AG10803 (cell line): ENCODE measurements at places on chromosomes 13 and 19.
A peak's percentile ranks its signal among the peaks of the same experiment; 100 is the strongest.

DNA sequence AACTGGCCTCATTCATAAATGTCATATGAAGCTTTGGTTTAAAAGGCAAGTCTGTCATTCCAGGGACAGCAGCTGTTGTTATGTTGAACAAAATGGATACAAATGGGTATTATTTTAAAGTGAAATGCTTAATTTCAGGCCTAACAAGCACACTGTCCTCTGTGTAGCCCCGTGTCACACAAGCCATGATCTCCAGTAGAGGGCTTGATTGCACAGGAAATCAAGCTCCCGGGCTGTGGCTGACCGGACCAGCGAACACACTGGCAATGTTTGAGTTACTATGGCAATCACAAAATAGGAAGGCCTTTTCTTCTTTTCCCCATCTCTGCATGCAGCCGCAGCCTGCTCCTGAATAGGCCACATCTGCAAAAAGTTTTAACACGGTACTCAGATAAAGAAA lies 64.0 kb upstream of the GSX1 start:
- DNase-seq: no peak

DNA sequence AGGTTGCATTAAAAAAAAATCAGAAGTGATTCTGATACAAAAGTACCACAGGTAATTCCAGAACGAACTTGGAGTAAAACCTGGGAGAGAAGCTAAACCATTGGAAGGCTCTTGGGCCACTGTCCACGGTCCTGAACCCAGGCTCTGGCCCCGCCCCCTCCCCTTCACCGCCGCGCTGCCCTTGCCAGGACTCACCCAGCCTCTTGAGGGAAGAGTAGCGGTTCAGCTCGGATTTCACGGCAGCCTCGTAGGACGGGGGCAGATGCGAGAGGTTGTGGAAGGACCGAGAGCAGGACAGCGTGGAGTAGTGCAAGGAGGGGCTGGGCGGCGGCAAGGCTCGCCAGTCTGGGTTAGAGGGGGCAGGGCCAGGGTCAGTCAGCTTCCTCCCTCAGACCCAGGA lies 5.7 kb downstream of the SHISA7 start:
- DNase-seq: peak; percentile 39

GRCh38 chr19:43464134-43464775 lies 1.2 kb downstream of the LYPD3 start:
- DNase-seq: no peak

GRCh38 chr13:48892053-48892687 lies 83.5 kb upstream of the FNDC3A start:
- DNase-seq: peak; percentile 73

DNA sequence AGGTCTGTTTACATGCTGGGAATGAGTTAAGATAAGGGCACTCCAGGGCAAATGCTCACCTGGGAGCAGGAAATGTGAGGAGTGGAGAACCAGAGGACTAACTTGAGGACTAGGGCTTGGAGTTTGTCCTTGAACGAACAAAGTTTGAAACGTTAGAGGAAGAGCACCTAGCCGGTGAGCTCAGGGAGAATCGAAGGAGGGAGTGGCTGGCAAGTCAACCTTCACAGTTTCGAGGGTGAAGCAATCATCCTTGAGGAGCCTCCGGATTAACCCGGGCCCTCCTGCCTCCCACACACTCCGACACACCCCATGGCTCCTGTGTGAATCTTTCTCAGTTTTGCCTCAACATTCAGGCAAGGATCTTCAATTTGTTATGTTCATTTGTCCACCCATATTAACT lies 58.6 kb downstream of the LMO7 start:
- no peak for DNase-seq

DNA sequence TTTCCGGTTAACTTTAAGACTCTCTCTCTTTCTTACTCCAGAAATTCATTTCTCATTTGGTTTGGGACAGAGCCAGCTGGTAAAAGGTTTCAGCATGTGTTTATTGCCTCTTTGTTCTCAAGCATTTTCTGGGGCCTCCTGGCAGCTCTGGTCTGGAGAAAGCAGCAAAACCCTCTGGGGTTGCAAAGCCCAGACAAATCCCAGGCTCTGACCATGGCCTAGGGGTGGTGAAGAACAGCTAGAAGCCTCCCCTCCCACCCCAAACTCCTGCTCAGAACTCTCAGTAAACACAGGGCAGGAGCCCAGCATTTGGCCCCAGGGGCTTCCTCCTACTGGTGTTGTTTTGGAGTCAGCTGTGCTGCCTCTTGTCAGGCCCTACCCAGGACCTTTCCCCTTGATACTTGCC lies 124.2 kb upstream of the SERP2 start:
- peak; percentile 83 for DNase-seq

- DNase-seq: no peak
Observed at GRCh38 chr19:798415-799075, 1.3 kb downstream of the PTBP1 start.

DNA sequence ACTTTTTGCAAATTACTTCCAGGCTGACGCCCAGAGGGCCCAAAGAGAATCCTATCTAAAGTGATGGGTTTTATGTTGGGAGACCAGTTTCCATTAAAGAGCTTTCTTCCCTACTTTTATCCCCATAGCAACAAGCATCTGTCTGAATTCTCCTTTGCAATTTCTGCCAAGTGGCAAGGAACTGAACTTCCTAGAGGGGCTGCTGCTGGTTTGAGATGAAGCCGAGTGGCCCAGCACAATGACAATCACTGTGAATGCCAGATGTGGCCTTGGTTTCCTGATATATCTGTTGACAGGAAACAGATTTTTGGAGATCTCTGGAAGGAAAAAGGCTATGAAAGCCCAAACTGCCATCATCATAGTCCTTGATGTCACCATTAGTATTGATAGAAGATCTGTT lies 198.6 kb downstream of the OXGR1 start:
- no peak for DNase-seq

- DNase-seq: no peak
Observed at GRCh38 chr13:112333756-112334543, 42.2 kb upstream of the SPACA7 start.

DNA sequence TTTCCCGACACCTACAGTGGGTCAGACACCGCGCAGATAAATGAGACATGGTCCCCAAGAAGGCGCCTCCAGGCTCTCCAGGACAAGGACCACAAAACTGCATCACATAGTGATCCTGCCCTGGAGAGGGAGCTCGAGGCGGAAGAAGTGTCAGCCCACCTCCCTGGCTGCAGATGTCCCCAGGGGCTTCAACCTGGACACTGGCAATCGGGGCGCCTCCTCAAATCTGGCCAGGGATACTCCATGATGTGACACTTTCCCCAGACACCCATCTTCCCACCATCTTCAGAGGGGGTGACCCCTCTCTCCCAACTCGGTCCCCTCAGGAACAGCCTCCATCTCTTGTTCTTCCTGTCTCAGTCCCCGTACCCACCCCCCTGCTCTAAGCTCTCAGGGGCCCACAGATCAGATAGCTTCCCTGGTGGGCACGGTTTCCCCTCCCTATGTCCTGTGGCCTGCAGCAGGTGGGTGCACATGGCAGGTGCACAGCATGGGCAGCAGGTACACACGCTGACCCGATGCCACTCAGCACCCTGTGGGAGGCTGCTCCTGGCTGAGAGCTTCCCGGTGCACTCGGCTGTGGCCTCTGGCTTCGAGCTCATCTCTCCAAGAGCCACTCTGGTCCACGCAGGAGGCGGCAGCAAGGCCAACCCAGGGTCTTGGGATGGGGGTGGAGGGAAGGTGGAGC lies 61.2 kb downstream of the PEPD start:
- DNase-seq: no peak

- no peak for DNase-seq
Observed at GRCh38 chr13:57748096-57748495, 116.6 kb downstream of the PCDH17 start.

DNA sequence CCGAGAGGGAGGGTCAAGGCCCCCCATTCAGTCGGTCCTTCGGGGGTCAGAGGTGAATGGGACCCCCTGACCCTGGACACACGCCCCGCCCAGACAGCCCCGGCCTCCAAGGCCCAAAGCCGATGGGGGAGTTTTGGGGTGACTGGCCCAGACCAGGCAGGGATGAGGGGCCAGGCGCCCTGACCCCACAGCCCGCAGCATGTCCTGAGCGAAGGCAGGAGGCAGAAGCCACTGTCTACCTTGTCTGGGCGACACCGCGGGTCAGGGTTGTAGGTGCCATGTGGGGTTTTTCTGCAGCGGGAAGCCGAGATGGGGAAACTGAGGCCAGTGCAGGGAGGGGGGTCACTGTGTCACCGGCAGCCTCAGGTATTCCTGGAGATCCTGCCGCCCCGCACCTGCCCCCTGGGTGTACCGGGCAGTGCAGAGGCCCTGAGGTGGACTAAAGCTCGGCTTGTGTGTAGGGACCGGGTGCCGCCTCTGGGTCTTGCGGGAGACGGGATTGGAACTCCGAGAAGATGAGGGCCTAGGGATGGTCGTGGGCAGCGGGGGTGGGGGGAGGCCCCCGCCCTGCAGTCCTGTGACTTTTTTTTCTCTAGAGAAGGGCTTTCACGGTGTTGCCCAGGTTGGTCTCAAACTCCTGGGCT lies 8.5 kb downstream of the ARID3A start:
- DNase-seq: no peak

GRCh38 chr19:46710687-46711086 lies 6.2 kb downstream of the PRKD2 start:
- no peak for DNase-seq

DNA sequence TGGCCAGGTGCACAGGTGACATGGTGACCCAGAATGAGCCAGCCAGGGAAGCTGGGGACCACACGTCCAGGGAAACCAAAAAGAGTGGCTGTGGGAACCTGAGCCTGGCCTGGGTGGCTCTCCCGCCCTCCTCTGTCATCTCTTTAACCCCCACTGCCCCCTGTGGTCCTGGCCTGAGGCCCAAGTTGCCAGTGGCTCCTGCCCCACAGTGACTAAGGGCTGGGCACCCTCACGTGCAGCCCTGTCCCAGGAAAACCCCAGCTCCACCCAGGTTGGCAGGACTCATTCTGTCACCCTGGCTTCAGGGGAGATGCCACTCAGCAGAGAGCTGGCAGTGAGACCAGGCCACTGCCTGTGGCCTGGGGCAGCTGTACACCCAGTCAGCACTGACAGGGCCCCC lies 30.6 kb upstream of the ISYNA1 start:
- DNase-seq: no peak

DNA sequence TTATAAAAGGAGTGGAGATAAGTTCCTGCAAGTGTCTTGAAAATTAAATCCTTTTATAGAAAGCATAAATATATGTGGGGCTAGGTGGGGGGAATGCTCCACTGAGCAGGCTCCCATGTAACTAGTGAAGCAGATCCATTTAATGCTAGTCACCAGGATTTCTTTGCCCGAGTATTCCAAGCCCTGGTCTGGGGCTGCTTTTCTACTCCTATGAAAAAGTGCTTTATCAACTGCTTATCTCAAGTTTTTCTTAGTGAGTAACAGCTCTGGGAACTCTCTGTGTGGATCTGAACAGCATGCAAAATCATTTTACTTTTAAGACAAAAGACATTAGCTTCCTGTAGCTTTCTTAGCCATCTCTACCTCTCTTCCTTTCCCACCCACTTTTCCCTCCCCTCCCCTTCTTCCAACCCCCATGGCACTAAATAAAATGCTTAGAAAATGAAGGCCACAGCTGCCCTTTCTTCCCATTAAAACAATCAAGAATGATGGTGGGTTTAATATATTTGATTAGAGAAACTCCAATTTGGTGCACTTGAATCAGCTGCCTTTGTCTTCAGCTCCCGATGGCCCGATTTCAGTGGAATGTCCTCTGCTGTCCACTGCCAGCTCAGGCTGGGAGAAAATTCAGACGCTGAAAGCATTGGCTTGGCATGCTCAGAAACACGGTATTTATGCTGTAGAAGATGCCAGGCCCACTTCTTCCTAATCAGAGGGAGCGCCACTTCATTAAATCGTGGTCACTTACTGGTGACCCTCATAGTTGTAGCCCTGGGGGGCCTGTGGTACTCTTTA lies 475.1 kb downstream of the FOXO1 start:
- no peak for DNase-seq

DNA sequence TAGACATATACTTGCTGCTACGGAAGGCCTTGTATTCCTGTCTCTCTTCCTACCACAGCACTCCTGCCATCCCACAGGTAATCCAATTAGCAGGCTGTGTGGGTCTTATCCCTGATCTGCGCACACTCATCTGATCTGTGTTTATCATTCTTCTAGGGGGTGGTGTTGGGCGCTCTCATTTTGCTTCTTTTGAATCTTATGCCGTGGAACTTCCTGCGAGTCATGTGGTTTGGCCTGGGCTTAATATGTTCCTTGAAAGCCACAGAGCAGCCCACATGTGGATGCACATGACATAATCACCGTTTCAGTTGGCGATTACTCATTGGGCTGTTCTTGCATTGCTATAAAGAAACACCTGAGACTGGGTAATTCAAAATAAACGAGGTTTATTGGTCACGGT lies 7.5 kb downstream of the RASA3 start:
- DNase-seq: peak; percentile 78
